Umbilical cord (tissue), 2 donors: ENCODE measurements at places on chromosomes 11 and 22. TPM values are rescaled to one million over a fixed set of nuclear protein-coding genes. Genes with fewer than 3 reads are reported as not detected.

GRCh38 chr11:102260241-102260640 is 57.0 kb upstream of the BIRC3 start:
- no peak for DNase-seq

DNA sequence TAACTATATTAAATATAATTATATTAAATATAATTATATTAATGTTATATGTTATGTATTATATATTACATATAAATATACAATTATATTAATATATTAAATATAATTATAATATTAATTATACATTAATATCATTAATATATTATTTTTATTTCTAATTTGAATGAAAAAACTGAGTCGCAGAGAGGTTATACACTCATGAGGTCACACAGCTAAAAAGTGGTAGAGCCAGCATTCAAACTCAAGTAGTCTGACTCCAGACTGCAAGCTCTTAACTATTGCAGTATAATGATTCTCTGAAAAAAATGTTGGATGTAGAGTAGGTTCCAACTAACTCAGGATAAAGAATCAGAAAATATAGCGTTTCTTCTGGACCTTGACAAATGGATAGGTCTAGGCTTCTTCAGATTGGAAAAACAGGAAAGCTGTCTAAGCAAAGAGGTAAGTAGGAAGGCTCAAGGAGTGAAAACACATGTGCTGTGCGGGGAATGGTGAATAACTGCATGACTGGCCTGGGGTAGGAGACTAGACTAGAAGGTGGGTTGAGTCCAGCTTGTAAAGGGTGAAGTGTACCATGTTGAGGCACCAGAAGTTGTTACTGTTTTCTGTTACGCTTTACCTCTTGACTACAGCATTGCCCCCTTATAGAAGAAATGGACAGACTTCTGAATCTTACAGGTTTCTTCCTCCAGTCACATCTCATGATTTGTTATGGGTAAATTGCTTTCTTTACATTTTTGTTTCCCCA is 80.3 kb downstream of the TRIM44 start:
- DNase-seq, result no peak

C11orf87 gene
- 4.1 TPM for total RNA-seq

KCNK4 gene
- total RNA-seq, result 3.6 TPM

DNA sequence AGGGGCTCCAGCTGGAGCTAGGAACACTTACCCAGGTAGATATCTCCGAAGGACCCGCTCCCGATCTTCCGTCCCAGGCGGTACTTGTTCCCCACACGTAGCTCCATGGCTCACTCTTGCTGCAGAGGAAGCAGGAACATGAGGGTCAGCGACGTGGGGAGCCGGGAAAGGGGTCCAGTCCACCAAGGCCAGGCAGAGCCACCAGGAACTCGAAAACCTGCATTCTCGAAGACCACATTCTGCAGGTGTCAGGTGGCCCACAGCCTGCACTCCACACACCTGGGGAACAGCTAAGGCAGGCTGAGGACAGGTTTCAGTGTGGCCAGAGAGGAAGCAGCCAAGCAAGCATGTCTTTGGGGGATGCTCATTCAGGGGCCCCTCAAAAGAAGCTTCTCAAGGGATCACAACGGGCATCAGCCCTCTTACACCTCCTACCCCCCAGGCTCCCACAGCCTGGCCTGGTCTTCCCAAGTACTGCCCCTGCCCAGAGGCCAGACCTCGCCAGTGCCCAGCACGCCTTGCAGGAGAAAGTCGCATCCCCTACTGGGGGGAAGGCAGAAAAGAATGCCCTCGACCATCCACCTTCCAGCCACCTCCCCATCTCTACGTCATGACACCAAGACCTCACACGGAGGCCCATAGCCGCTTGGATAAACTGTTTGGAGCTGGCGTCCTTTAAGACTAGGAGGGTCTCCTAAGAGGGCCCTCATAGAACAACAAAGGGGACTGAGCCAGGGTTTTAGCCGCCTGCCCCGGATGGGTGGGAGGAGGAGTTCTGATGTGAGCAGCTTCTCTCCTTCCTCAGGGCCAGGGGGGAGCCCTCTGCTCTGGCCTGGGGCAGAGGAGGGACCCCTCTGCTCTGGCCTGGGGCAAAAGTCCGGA is 2.9 kb downstream of the CSNK1E start:
- DNase-seq, result peak; percentile 23

SEPTIN5 gene
- total RNA-seq, result 47.7 TPM

- DNase-seq, result no peak
Observed at GRCh38 chr11:104422324-104422944, 258.5 kb upstream of the PDGFD start.

DNA sequence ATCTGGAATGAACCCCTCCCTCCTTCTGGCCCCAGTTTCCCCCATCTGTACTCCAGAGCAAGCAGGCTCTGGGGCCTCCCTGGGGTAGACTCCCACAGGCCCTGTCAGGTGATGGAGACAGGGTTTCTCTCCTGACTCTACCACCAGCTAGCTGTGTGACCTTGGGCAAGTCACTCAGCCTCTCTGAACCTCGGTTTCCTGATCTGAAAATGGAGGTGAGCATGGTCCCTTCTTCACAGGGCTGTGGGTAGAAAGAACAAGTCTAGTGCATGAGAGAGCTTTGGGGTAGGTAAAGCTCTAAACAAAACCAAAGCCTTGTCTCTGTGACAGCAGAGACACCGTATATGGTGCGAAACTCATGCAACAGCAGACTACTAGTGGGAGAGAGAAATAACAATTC is 5.6 kb downstream of the CD5 start:
- no peak for DNase-seq

DNA sequence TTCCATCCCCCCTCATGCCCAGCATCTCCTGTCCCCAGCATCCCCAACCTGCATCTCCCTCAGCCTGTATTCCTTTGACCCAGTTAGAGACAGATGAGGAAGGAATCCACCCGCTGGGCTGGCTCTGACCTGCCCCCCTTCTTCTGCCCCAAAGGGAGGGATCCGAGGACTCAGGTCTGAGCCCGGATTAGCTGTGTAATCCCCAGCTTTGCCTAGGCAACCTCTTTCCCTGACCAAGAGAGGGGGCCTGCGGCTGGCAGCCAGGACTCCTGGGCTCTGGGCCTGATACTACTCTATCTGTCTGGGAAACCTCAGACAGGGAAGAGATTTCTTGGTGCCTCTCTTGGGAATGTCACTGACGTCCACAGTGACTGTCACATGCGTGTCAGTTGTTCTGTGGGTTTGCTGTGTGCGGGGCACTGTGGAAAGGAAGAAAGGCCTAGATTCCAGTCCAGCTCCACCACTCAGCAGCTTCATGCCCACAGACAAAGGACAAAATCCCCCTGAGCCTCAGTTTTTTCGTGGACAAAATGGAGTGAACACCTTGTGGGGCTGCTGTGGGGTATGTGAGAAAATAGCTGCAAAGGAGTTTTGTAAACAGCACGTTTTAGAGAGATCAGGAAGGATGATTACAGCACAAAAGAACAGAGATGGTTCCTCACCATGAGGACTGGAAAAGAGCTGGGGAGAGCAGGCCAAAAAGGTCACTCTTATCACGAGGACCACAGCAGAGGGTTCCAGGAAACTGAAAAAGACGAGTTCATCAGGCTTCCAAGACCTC is 1.3 kb upstream of the NDUFV1 start:
- DNase-seq, result peak; percentile 87

DNA sequence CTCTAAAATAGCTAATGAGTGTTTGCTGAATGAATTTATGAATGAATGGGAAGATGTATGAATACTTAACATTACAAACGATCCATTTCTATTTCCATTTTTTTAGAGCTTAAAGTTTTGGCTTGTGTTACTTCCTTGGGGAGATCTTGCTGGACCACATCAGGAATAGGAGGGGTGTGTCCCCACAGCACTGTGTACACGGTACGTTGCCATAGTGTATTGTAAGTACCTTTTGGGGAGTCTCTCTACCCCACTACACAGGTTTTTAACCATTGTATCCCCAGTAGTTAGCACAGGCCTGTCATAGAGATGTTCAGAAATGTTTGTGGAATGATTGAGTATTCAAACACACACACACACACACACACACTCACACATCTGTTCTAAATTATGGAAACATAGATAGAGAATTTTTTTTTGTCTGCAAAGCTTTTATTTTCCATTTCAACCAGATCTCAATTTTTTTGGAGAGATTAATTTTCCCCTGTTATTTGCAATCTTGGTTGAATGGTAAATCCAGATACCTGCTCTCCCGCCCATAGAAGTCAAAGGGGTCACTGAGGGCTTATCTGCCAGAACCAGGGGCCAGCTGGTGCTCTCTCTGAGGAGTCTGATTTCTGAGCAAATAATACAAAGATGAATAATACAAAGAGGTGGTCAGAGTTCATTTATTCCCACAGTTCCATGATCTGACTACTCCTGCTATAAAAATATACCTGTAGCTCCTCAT is 471.0 kb downstream of the INSC start:
- no peak for DNase-seq

C11orf91 gene
- total RNA-seq, result 2.2 TPM

GRCh38 chr22:17072877-17073276 is 11.9 kb upstream of the IL17RA start:
- no peak for DNase-seq

YPEL4 gene
- total RNA-seq, result 3.4 TPM

OR51B5 gene
- 17.1 TPM for total RNA-seq

DNA sequence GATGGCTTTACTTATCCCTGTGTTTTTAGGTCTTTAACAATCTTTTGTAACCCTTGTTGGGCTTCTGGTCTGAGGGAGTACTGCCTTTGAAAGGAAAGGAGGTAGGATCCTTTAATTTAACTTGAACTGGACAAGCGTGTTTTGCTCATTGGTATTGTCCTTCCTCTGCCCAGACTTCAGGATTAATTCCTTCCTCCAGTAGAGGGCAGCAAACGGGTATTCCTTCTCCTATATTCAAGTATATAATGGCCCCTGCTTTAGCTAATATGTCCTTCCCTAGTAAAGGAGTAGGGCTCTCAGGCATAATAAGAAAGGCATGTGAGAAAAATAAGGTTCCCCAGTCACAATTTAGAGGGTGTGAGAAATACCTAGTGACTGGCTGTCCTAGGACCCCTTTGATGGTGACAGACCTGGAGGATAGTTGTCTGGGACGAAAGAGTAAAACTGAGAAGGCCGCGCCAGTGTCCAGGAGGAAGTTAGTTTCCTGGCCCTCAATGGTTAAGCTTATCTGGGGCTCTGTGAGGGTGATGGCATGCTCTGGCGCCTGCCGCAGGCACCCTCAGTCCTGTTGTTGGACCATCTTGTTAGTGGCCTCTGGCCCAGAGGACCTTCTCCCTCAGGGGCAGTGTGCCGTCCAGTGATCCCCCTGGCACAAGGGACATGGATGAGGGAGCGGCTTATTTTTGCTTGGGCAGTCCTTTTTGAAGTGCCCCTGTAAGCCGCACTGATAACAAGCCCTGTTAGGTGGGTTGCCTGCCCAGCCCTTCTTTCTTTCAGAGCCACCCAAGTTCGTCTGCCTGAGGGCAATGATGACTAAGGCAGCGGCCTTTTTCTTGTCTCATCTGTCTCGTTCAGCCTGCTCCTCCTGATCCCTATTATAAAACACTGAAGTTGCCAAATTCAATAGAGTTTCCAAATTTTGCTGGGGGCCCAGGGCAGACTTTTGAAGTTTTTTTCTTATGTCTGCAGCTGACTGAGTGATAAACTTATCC is 51.8 kb downstream of the C11orf71 start:
- DNase-seq, result peak; percentile 78

GRCh38 chr11:112281726-112282125 is 21.1 kb upstream of the PLET1 start:
- no peak for DNase-seq

DNA sequence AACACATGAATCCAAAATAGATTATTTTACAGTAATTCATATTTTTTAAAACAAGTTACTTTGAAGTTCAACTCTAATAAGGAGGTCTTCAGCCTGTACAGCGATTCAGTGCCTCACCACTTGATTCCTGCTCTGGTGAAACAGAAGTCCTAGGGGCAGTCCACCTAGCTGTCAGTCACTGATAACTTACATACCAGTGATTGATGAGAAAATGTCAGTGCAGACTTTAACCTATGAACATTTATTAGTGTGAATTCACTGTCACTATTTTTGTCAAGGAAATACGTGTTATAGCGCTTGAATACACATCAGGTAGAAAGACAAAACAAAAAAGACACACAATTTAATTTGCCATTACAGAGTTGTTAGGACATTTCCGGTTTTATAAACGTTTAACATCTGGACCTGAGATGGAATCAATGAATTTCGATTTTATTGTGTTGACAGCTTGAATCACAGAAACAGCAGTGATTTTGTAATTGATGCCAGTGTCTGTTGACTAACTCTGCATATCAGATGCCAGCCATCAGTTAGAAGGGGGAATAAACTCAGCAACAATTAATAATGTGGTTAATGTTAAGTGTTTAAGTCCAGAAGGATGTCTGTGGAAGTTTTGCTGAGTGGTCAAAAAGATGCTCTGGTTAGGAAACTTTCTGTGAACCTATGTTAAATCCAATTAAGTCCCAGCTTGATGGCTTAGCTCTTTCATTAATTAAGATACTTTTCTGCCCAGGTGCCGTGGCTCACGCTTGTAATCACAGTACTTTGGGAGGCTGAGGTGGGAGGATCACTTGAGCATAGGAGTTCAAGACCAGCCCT is 34.5 kb downstream of the ELF5 start:
- no peak for DNase-seq

GDPD4 gene
- total RNA-seq, result 0.48 TPM

DNA sequence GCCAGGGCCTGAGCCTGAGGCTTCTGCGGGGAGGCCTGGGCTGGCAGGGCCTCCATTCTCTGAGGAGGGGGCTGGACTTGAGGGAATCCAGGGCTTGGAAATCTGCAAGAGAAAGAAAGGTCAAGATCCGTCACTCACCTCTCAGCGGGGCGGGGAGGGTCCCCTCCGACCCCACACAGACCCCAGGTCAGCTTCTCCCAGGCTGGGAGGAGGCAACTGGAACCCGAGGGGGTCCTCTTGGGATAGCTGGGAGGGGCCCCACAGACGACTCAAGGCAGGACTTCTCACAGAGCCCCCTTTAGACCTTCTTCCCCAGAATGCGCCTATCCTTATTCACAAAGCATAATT is 11.0 kb downstream of the TNKS1BP1 start:
- DNase-seq, result no peak

DNA sequence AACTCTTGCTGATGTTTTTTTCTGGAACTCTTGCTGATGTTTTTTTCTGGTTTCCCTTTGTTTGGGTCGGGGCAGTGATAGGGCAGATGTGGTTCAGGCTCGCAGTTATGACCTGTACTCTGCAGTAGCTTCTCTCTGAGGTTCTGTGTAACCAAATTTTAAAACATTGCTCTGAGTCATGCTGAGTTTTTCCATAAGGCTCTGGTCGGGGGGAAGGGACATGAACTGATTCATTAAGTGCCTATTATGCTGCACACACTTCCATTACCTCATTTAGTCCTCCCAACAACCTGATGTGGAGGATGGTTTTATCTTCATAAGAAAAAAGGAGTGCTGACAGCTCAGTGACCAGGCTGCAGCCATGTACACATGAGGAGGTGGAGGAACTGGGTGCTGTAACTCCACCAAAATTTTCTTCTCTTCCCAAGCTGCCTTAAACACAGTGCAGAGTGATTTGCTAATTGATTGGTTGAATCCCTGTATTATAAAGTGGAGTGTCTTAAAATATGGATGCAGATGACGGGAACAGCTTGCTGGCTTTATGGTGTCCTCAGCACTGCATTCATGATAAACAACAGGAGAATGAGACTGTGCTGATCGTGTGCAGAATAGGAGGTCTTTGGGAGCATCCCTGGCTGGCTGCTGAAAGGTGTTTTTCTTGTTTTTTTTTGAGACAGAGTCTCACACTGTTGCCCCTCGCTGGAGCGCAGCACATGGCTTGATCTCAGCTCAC is 19.1 kb downstream of the TNRC6B start:
- peak; percentile 73 for DNase-seq
